ENCODE measurements at places on chromosomes 1 and 21. TPM values are rescaled to one million over a fixed set of nuclear protein-coding genes. Genes with fewer than 3 reads are reported as not detected.

GRCh38 chr1:27789540-27790041 is 16.6 kb downstream of the STX12 start:
- DNase-seq: peak; percentile 62

DNA sequence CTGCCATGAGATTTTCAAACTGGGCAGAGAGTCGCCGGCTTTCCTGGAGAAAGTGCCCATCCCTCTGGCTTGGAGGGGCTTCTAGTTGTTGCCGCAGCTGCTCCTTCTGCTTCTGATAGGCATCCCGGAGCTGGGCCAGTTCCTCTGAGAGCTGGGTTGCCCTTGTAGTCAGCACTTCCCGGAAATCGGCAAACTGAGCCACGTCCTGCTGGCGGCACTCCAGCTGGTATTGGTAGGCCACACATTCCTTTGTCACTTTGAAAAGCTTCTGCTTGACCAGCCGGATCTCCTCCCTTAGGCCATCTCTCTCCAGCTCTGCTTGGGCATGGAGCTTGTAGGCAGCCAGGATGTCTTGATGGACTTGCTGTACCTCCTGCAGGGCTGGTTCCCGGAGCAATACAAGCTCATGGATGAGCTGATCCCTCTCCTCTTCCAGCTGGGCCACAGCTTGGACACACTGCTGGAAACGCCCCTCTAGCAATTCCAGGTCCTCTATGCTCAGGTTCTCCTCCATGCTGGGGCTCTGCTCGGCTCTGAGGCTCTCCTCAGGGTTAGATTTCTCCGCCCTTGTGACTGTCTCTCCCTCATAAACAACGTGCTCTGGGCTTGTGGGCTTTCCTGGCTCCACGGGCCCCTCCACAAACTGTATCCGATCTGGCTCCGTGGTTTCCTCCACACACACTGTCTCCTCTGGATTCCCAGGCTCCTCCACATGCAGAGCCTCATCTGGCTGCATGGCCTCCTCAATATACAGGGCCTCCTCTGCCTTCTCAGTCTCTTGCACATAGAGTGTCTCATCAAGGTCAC is 7.3 kb downstream of the SYNC start:
- peak; percentile 85 for DNase-seq

GRCh38 chr1:152047413-152047729 is 10.6 kb upstream of the S100A11 start:
- DNase-seq: no peak

The WNT3A gene
- not detected for total RNA-seq

- DNase-seq: no peak
Observed at GRCh38 chr1:210605099-210605498, 276.4 kb downstream of the HHAT start.

- DNase-seq: peak; percentile 36
Observed at GRCh38 chr1:171267391-171267790, 19.1 kb downstream of the FMO1 start.

The MTF2 gene
- 14.1 TPM for total RNA-seq

The SNX7 gene
- total RNA-seq: 49.1 TPM

GRCh38 chr1:9051379-9051778 is 18.1 kb downstream of the SLC2A5 start:
- DNase-seq: no peak

DNA sequence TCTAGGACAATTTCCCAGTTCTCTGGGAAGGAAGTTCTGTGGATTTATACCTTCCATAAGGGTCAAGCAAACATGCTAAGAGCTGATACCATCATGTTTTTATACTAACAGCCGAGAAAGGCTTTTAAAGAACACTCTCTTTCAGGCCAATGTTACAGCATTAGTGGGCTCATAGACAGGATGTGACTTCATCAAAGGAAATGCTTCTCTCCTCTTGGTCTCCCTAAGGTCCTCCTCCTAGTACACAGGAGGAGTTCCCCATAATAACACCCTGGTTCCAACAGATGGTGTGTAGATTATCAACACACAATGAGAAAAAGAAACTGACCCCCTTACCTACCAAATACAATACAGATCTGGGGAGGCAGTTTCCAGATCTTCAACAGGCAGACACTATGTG is 26.7 kb upstream of the GLIS1 start:
- DNase-seq: peak; percentile 66

GRCh38 chr1:164683235-164683634 is 124.3 kb downstream of the PBX1 start:
- DNase-seq: no peak

DNA sequence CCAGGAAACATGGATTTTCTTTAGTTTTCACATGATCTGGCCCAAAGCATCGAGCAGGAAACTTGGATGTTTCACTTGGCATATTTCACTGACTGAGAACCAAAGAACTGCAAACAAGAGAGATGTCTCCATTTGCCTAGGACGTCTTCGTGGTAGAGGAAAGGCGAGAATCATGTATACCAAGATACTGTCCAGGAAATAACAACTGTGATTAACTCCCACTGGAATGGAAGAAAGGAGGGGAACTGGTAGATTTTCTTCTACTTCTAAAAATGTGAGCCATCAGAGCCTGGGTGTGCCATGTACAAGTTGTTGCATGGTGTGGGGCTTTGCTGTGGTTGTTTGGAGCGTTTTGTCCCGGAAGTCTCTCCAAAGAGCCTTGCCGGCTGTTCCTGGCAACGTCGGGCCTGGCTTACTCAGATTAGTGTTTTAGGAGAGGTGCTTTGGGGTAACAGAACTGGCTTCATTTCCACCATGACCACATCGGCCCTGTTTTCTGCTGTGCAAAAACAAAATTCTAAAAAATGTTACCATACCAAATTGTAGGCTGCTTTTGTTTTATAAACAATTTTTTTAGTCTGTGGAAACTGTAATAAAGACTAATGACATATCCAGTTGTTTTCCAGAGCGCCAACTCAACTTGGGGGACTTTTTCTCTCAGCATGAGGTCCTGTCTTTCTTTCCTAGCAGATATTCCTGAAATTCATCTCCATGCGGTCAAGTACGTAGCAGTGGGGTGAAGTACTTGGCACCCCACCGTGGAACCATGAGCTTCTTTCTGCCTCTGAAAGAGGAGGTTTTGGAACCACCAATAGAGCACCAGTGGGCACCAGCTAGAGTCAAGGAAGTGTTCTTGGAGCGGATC is 118.3 kb downstream of the TM2D1 start:
- peak; percentile 72 for DNase-seq
